Mesendoderm (in vitro differentiated cells): ENCODE measurements at places on chromosomes 12 and 14.
A peak's percentile ranks its signal among the peaks of the same experiment; 100 is the strongest.

DNA sequence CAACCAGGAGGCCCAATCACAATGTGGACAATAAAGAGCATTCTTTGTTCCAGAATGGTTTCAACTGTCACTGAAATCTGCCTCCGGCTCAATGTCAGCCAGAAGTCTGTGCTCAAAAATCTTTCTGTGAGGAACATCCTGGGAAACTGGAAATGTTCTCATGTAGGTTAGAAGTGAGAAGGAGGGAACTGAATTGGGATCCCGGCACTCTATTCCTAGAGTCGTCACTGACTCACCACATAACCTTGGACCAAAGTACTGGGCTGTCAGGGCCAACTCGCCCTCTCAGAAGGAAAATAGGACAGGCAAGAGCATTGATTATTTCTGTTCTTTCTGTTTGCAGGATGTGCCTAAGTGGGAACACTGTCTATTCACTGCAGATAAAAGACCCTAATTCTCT lies 57.6 kb downstream of the PRKAB1 start:
- no peak for DNase-seq

- DNase-seq, result peak; percentile 47
Observed at GRCh38 chr14:75906680-75907280, 75.0 kb downstream of the TGFB3 start.

GRCh38 chr12:3042826-3043225 lies 34.4 kb upstream of the TSPAN9 start:
- DNase-seq, result no peak

DNA sequence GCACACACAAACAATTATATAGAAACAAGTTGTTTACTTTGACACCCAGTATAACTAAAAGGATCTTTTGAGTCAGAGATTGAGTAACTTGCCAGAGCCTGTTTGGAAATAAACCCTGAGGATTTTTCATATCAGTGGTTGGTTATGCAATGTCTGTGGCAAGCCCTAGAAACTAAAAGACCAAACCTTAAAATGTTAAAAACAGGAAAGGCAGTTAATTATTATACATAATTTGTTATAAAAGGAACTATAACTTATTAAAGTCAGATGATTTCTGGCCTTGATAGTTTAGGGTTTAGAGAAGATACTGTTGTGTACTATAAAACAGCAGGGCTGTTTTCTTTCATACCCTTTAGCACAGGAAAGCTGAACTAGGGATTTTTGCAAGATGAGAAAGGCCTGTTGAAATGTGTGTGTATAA lies 44.1 kb downstream of the PSEN1 start:
- DNase-seq, result no peak

- peak; percentile 14 for DNase-seq
Observed at GRCh38 chr12:7107636-7108002, 1.4 kb downstream of the C1RL start.

DNA sequence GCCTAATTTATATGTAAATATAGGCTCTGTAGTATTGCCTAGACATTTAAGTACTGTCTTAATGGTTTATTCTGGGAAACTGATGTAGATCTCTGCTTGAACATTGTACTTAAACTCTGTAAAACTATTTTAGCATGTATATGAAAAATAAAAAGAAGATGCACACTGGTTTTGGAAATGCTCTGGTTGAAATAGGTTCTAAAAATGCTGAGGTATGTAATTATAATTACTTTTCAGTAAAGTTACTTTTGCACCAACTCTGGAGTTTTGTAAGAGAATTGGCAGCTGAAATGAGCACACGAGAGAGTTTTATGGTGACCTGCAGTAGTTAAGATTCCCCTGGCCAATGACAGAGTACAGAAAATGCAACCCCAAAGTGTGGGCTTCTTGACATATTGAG lies 353.9 kb downstream of the ATP23 start:
- no peak for DNase-seq

DNA sequence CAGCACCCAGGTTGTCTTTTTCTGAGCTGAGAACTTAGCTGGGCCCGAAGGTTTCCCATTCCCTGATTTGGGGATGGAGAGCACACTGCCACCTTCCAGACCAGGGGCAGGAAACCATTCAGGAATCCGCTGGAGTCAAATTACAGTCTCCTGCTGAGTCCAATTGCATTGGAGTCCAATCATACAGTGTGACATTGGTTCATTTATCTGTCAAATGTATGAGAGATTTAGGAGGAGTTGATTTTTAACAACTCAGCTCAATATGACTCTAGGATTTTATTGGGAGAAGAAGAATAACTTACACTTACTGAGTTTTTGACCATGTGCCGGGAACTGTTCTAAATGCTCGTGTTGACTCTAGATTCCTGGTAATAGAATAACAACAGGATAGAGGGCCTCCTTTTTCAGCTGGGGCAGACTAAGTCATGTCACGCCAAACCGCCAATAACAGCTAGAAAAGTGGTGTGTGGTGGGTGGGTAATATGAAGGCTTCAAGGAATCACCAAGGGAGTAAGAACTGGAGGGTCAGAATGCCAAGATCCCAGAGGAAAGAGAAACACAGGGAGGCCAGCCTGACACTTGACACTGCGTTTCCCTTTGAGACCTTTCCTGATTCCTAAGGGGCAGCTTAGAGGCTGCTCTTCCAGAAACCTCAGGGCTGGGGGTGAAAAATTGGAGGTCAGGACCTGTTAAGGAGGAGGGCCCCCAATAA lies 11.5 kb downstream of the SYNDIG1L start:
- DNase-seq, result peak; percentile 78

DNA sequence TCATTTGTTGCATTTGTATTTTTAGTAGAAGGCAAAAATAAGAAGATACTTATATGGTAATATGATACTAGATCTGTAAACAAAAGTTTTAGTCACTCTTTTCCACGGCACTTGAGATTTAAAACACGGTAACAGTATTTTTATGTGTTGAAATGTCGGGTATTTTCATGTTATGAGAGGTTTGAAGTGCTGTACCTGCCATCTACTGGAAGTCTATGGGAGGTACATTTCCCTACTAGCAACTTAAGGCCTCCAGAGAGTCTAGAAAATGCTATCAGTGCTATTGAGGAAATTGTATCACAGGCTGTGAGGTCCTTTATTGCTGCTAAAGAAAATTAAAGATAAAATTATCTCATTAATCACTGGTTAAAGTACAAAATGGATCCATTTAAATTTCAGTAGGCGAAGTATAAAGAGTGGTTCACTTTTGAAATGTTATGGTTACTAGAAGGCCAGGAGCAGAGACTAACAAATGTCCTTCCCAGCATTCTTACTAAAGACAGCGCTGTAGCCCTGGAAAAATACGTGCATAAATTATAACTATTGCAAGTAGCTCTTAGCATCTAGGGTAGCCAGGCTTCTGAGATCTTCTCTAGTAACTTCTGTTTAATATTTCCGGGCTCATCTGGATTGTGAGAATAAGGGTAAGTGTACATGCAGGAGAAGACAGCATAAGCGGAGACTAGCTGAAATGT lies 77.6 kb upstream of the PRKD1 start:
- peak; percentile 69 for DNase-seq

DNA sequence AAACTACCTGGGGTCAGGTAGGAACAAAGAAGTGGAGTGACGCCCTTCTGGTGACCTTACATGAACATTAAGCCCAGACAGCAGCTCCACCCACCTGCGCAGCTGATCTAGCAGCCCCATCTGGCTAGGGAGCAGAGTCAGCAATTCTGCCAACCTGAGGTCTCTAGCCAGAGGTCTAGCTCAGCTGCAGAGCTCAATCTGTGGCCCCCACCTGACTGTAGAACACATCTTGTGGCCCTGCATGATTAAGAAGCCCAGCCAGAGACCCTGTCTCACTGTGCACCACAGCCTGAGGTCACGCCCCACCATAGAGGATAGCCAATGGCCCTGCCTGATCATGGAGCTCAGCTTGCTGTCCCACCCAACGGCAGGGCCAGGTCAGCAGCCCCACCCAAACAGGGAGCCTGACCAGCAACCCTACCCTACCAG lies 50.6 kb upstream of the HIGD1C start:
- DNase-seq, result no peak

DNA sequence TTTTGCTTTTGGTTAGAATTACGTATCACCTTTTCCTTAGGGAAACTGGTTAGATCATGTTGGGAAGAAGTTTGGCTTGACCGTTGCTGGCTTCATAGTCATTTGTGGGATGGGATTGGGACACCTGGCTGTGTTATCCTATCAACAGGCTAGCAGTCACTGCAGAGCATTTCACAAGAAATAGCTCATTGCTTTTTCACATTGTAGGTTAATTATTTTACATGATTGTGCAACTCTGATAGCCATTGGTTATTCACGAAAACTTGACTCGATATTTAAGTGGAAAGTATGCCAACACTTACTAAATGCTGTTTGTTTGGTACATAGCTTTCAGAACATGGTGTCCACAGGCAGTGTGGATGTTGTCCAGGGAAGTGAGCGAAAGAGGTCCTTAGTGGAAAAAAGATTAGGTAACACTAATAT lies 89.4 kb downstream of the NKX2-1 start:
- DNase-seq, result no peak

- no peak for DNase-seq
Observed at GRCh38 chr12:92000597-92000996, 145.0 kb downstream of the BTG1 start.

- no peak for DNase-seq
Observed at GRCh38 chr14:53525608-53526007, 372.5 kb upstream of the DDHD1 start.

GRCh38 chr12:50110127-50110761 lies 1.8 kb upstream of the COX14 start:
- DNase-seq, result peak; percentile 36

DNA sequence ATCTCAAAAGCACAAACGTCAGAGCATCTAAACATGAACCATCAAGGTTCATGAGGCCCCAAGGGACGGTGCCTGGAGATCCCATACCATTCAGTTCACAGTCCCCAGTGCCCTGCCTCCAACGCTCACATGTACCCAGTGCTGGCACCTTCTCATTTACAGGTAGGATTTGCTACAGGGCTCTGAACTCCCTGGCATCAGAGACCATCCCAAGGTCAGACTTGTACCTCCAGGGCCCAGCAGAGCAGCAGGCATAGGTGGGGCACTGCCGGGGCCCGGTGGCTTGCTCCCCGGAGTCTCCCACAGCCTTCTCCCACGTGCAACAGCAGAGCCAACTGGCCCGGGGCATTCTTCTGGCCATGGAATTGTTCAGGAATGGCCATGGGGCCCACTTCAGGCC lies 114.8 kb downstream of the BCL11B start:
- no peak for DNase-seq

DNA sequence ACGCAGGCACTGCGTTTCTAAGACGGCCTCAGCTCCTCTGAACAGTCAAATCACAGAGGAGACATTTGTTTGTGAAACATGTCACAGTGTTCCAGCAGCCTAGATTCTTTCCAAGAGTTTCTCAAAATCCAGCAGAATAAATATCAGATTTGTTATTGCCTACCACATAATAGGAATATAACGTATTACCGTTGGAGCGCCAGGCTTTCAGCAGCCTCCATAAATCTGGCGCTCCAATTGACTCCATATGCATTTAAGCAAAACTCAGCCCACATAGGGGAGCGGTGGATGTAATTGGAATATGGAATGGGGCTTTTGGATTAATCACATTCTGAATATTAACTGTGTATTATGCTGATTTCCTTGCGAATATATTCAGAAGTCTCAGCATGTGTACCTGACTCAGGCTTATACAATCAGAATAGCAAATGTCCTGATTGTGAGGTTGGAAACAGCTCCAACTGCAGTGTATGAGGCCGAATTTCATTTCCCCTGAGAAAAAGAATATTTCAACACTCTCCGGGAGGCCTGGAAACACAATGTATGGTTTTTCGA lies 174.0 kb downstream of the ASCL4 start:
- no peak for DNase-seq

- DNase-seq, result no peak
Observed at GRCh38 chr14:54121466-54122027, 164.9 kb upstream of the BMP4 start.

DNA sequence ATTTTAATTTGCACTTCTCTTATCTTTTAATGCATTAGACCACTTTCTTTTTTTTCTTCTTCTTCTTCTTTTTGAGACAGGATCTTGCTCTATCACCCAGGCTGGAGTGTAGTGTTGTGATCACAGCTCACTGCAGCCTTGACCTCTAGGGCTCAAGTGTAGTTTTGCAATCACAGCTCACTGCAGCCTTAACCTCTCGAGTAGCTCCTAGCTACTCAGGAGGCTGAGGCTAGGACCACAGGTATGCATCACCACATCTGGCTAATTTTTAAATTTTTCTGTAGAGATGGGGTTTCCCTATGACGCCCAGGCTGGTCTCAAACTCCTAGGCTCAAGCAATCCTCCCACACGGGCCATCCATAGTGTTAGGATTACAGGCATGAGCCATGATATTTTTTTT lies 12.7 kb downstream of the TMED8 start:
- no peak for DNase-seq

- no peak for DNase-seq
Observed at GRCh38 chr12:52628111-52628507, 9.8 kb upstream of the KRT73 start.

DNA sequence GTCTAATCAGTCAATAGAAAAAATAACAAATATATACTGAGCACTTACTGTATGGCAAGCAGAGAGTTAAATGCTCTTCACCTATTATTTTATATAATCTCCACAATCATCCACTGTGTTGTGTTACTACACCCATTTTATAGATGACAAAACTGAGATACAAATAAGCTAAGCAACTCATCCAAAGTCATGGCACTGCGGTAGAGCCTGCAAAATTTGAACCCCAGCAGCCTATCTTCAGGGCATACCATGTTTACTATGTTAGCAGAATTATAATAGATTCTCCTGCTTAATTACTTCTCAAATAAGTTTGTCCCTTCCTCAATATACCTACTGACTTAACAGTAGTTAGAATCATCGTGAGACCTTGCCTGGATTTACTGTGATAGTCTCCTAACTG lies 53.6 kb upstream of the PCED1B start:
- DNase-seq, result no peak

- DNase-seq, result no peak
Observed at GRCh38 chr14:93972618-93973205, 3.7 kb downstream of the ASB2 start.

DNA sequence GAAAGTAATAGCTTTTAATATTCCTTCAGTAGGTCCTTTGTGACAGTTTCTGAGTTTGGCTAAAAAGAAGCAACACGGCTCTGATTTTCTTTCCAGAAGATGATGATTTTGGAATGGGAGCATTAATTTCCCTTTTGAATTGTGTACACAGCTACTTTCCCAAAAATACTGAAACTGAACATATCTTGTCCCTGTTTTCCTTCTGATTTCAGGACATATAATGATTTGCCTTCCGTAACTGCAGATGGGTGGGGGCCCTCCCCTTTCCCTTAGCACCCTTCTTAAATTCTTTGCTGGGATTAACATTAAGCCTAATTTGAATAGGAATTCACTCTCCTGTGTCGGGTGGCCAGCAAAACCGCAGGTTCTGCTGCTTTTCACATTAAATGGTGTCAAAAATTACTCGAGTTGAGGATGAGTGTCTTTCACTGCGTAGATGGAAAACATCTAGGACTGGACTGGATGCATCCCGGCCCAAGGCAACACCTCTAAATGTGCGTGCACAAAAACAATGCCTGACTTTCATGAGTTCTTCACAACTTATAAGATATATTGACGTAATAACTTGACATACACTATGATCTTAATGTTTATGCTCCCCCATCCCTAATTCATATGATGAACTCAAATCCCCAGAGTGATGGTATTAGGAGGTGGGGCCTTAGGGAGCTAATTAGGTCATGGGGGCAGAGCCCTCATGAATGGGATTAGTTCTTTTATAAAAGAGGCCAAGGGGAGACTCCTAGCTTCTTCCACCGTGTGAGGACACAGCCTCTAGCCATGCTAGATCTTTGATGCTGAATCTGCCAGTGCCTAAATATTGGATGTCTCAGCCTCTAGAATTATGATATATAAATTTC lies 158.1 kb downstream of the AEBP2 start:
- DNase-seq, result peak; percentile 51

- DNase-seq, result no peak
Observed at GRCh38 chr14:50318031-50318626, 6.0 kb downstream of the DMAC2L start.

GRCh38 chr12:90833228-90833627 lies 121.7 kb downstream of the CCER1 start:
- no peak for DNase-seq
